ENCODE measurements at places on chromosomes 7 and 10. TPM values are rescaled to one million over a fixed set of nuclear protein-coding genes. Genes with fewer than 3 reads are reported as not detected.

The AKR1D1 gene
- not detected for total RNA-seq

The CABCOCO1 gene
- total RNA-seq: not detected

The UCMA gene
- total RNA-seq: not detected

The LARP4B gene
- 89.6 TPM for total RNA-seq

The SLC18A2 gene
- not detected for total RNA-seq

The GIMAP1 gene
- 32.8 TPM for total RNA-seq

The UNCX gene
- total RNA-seq: not detected

The PLAC9 gene
- total RNA-seq: not detected

The HOXA6 gene
- not detected for total RNA-seq

The GBX1 gene
- total RNA-seq: not detected

The ZNF33B gene
- total RNA-seq: 38.2 TPM

The JCAD gene
- 0.43 TPM for total RNA-seq

The NFKB2 gene
- 118 TPM for total RNA-seq

The DMBT1 gene
- total RNA-seq: not detected

The COL13A1 gene
- not detected for total RNA-seq

The NEURL1 gene
- total RNA-seq: 1.0 TPM

The CHRM2 gene
- not detected for total RNA-seq

The LIPJ gene
- total RNA-seq: not detected

The ACSM6 gene
- total RNA-seq: not detected

The SPAG6 gene
- total RNA-seq: 0.28 TPM

The NACAD gene
- total RNA-seq: not detected

The SPDYE1 gene
- not detected for total RNA-seq

The CNPY1 gene
- not detected for total RNA-seq

The ZNF467 gene
- 1.2 TPM for total RNA-seq

The CCL26 gene
- total RNA-seq: not detected
